T-helper 17 cell (primary cell): ENCODE measurements at places on chromosomes 13 and 19.

GRCh38 chr19:3096902-3097326 lies 2.8 kb downstream of the GNA11 start:
- no peak overlapping the region for H3K4me3 ChIP-seq
- DNase-seq: no peak
- H3K27me3 ChIP-seq: peaks cover 39% of the 10 kb centered on the region
- H3K27ac ChIP-seq: no peak overlapping the region
- H3K4me1 ChIP-seq: peaks cover 24% of the 10 kb centered on the region
- H3K36me3 ChIP-seq: peaks cover 2% of the 10 kb centered on the region

- H3K4me1 ChIP-seq: peaks cover 50% of the 10 kb centered on the region
- H3K27ac ChIP-seq: peak overlapping the region; percentile 96
- DNase-seq: no peak
- peak overlapping the region; percentile 41 for H3K4me3 ChIP-seq
- H3K36me3 ChIP-seq: peaks cover 11% of the 10 kb centered on the region
- H3K27me3 ChIP-seq: no peaks in the 10 kb centered on the region
Measured at GRCh38 chr13:73717632-73718031, 416.6 kb downstream of the KLF12 start.

- H3K4me3 ChIP-seq: no peak overlapping the region
- H3K4me1 ChIP-seq: no peaks in the 10 kb centered on the region
- no peak overlapping the region for H3K27ac ChIP-seq
- DNase-seq: no peak
- H3K27me3 ChIP-seq: no peaks in the 10 kb centered on the region
Measured at GRCh38 chr13:47455626-47456025, 545.4 kb downstream of the SUCLA2 start.

DNA sequence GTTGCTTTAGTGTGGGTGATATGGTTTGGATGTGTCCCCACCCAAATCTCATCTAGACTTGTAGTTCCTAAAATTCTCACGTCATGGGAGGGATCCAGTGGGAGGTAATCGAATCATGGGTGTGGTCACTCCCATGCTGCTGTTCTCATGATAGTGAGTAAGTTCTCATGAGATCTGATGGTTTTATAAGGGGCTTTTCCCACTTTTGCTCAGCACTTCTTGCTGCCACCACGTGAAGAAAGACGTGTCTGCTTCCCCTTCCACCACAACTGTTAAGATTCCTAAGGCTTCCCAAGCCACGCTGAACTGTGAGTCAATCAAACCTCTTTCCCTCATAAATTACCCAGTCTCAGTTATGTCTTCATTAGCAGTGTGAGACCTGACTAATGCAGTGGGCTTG lies 26.0 kb downstream of the OR10H4 start:
- peaks cover 2% of the 10 kb centered on the region for H3K4me1 ChIP-seq
- H3K4me3 ChIP-seq: no peak overlapping the region
- no peak for DNase-seq
- H3K27me3 ChIP-seq: peaks cover 65% of the 10 kb centered on the region
- peaks cover 2% of the 10 kb centered on the region for H3K36me3 ChIP-seq
- H3K27ac ChIP-seq: no peak overlapping the region

GRCh38 chr13:42369071-42369797 lies 97.3 kb downstream of the AKAP11 start:
- H3K4me1 ChIP-seq: peaks cover 8% of the 10 kb centered on the region
- H3K27ac ChIP-seq: no peak overlapping the region
- H3K4me3 ChIP-seq: no peak overlapping the region

DNA sequence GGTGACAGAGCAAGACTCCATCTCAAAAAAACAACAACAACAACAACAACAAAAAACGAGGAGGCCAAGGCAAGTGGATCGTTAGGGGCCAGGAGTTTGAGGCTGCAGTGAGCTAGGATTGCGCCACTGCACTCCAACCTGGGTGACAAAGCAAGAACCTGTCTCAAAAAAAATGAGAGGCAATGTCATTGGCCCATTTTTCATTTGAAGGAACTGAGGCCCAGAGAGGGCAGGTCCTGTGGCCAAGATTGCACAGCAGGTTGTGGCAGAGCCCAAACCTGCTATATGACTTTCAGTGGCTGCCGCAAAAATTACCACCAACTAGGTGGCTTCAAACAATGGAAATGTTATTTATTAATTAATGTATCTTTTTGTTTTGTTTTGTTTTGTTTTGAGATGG lies 5.5 kb downstream of the PIK3R2 start:
- H3K36me3 ChIP-seq: no peaks in the 10 kb centered on the region
- no peak for DNase-seq
- H3K4me1 ChIP-seq: peaks cover 18% of the 10 kb centered on the region
- H3K27me3 ChIP-seq: no peaks in the 10 kb centered on the region
- H3K27ac ChIP-seq: no peak overlapping the region

DNA sequence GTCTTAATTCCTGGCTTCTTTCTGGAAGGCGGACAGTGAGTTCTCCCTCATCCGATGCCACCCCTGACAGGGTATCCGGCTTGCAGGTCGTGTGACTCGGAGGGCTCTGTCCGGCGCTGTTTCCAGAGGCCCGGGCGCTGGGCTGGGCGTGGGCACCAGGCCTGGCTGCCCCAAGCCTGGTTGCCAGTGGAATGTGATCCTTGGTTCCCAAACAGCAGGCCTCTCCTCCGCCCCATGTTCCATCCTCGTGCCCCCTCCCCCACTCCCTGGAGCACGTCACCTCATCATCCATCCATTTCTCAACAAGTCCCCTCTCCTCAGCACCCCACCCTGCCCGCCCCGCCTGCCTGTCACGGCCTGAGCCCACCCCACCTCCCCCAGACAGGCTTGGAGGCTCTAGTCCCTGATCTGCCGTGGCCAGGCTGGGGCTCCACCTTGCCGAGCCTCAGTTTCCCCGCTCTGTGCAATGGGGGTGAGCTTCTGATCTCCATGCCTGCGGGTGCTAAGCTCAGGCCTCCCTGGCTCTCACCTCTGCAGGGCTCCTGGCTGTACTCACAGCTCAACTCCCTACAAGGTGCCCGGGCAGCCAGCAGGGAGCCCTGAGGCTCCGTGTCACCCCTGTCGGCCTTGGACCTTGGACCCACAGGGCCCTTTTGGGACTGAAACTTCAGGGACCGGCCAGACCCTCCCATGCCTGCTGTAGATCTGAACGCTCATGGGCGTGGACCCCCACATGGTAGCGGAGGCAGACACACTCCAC lies 2.3 kb downstream of the TBXA2R start:
- H3K36me3 ChIP-seq: no peaks in the 10 kb centered on the region
- H3K4me3 ChIP-seq: no peak overlapping the region
- peaks cover 2% of the 10 kb centered on the region for H3K4me1 ChIP-seq
- H3K27ac ChIP-seq: no peak overlapping the region

GRCh38 chr13:26024558-26024957 lies 27.3 kb downstream of the SHISA2 start:
- no peak overlapping the region for H3K4me3 ChIP-seq
- H3K27ac ChIP-seq: no peak overlapping the region
- DNase-seq: no peak
- H3K4me1 ChIP-seq: no peaks in the 10 kb centered on the region
- H3K36me3 ChIP-seq: peaks cover 3% of the 10 kb centered on the region

DNA sequence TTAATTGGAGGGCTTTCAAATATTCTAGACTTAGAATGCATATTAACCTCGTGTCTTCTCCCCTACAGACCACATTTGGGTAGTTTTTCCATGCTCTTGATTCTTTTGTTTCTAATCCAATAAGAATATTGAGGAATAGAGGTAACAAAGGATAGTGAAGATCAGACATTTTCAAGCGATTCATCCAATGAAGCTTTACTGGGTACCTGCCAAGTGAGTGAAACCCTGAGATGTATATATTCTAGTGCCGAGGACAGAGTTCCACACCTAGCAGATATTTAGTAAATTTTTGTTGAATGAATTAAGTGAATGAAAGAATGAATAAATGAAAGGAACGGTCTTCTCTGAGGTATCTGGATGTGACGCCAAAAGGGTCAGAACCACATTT lies 442 bp upstream of the RFC3 start:
- H3K36me3 ChIP-seq: no peaks in the 10 kb centered on the region
- no peaks in the 10 kb centered on the region for H3K27me3 ChIP-seq
- H3K4me3 ChIP-seq: peak overlapping the region; percentile 97
- peak overlapping the region; percentile 97 for H3K27ac ChIP-seq
- peaks cover 12% of the 10 kb centered on the region for H3K4me1 ChIP-seq

DNA sequence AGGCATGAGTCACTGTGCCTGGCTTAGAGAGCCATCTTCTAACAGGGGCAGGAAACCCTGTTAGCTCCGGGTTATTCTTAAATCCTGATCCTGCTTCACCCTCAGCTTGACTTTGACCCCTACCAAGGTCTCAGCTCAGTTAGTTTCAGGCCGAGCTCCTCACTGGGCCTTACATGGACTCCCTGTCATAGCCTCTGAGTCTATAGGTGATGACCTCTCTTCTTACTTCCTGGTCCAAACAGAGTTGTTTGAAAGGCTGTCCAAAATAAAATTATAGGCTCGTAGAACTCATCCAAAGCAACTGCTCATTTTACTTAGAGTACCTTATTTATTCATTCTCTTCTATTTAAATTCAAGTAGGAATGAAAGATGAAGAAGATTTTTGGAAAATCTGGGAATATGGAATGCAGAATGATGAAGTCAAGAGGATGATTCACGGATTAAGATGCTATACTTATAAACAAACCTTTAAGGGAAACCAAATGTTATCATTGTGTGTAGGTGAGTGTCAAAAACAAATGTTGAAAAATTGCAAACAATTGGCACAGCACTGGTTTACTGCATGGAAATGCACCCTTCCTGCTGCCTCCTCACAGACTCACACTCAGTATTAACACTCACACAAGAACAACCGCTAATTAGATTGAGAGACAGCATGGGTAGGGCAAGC lies 174.1 kb downstream of the RGCC start:
- peaks cover 4% of the 10 kb centered on the region for H3K4me1 ChIP-seq
- H3K36me3 ChIP-seq: peaks cover 5% of the 10 kb centered on the region
- H3K27ac ChIP-seq: no peak overlapping the region
- H3K27me3 ChIP-seq: no peaks in the 10 kb centered on the region

DNA sequence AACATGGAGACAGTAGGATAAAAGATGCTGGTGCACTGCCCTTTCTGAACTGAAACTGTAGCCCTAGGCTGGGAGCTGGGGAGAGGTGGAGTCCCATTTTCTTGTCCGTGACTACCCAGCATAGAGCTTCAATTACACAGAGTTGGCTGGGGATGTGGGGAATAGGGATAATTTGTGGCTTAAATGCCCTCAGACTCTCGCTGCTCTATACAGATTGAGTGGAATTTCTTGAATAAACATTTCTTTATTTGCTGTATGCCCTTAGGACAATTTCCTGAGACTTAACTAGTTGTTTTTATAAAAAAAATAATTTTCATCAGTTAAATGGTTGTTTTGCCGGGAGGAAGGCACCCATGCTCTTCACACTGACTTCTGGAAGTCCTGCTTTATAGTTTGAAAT lies 7.2 kb downstream of the IGFL2 start:
- no peak overlapping the region for H3K4me3 ChIP-seq
- no peaks in the 10 kb centered on the region for H3K36me3 ChIP-seq
- no peak overlapping the region for H3K27ac ChIP-seq
- no peaks in the 10 kb centered on the region for H3K4me1 ChIP-seq
- no peak for DNase-seq

- H3K4me1 ChIP-seq: peaks cover 66% of the 10 kb centered on the region
- H3K4me3 ChIP-seq: peak overlapping the region; percentile 84
- H3K27me3 ChIP-seq: no peaks in the 10 kb centered on the region
- peak overlapping the region; percentile 99 for H3K27ac ChIP-seq
Measured at GRCh38 chr13:114124921-114125320, 7.5 kb downstream of the RASA3 start.

- H3K4me3 ChIP-seq: peak overlapping the region; percentile 19
- no peak for DNase-seq
- no peaks in the 10 kb centered on the region for H3K27me3 ChIP-seq
Measured at GRCh38 chr19:7832009-7832408, 2.0 kb downstream of the EVI5L start.

DNA sequence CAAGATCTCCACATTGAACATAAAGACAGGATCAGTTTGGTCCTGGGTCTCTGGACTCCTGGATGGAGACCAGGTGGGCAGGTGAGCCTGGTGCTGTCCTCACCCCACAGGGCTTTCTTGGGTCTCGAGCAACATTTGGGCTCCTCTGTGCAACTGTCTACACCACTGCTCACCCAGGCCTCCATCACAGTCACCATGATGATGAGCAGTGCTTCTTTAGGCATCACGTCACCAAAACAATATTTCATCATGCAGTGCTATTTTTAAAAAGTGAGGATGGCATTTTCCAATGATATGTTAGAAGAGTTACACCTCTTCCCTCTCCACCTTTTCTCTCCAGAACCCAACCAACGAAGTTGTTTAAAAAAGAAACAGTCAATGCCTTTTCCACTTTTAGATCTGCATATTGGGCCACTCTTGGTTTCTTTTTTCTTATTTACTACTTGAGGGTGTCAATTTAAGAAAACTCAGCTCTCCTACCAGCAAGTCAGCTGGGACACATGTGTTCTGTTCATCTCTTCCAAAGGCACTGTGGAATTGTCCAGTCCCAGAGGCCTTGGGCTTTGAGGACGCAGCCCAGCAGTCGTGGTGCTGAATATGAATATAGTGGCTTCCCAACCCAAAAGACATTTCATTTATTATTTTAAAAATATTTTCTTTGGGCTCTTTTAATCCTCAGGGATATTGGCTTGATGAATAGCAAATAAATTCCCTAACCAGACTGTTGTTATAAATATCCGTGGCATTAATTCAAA lies 405.7 kb downstream of the KCNRG start:
- H3K36me3 ChIP-seq: peaks cover 3% of the 10 kb centered on the region
- H3K4me1 ChIP-seq: peaks cover 3% of the 10 kb centered on the region
- no peak overlapping the region for H3K27ac ChIP-seq
- no peak overlapping the region for H3K4me3 ChIP-seq
- no peaks in the 10 kb centered on the region for H3K27me3 ChIP-seq
- DNase-seq: no peak

- H3K36me3 ChIP-seq: peaks cover 15% of the 10 kb centered on the region
- H3K4me3 ChIP-seq: peak overlapping the region; percentile 81
- H3K27ac ChIP-seq: peak overlapping the region; percentile 93
- peaks cover 43% of the 10 kb centered on the region for H3K4me1 ChIP-seq
- no peaks in the 10 kb centered on the region for H3K27me3 ChIP-seq
- peak; percentile 87 for DNase-seq
Measured at GRCh38 chr19:14405758-14406644, 13.1 kb downstream of the DDX39A start.

- H3K27me3 ChIP-seq: peaks cover 17% of the 10 kb centered on the region
- no peaks in the 10 kb centered on the region for H3K4me1 ChIP-seq
- H3K36me3 ChIP-seq: peaks cover 3% of the 10 kb centered on the region
- no peak overlapping the region for H3K27ac ChIP-seq
Measured at GRCh38 chr13:77528834-77529500, 6.5 kb upstream of the SCEL start.

GRCh38 chr13:104301171-104301975 lies 1235.2 kb upstream of the SLC10A2 start:
- H3K36me3 ChIP-seq: no peaks in the 10 kb centered on the region
- no peak for DNase-seq
- no peak overlapping the region for H3K27ac ChIP-seq
- no peaks in the 10 kb centered on the region for H3K4me1 ChIP-seq
- no peak overlapping the region for H3K4me3 ChIP-seq
- no peaks in the 10 kb centered on the region for H3K27me3 ChIP-seq

DNA sequence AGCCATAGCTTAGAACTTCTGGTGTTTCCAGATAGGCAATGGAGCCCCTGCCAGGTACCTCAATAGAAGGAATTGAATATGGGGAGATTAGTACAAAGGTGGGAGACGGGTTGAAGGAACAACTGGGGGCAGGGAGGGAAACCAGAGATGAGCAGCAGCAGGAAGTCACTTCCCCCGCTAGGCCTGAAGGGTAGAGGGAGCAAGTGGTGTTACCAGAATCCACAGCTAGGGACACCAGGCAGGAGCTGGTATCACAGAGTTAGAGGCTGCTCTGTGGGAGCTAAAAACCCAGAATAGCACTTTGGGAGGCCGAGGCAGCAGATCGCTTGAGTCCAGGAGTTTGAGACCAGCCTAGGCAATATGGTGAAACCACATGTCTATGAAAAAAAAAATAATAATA lies 15.3 kb upstream of the HNRNPUL1 start:
- H3K4me1 ChIP-seq: peaks cover 2% of the 10 kb centered on the region
- no peak overlapping the region for H3K27ac ChIP-seq
- H3K4me3 ChIP-seq: no peak overlapping the region
- no peaks in the 10 kb centered on the region for H3K36me3 ChIP-seq
- peaks cover 26% of the 10 kb centered on the region for H3K27me3 ChIP-seq
